NB4 (cell line): ENCODE measurements at places on chromosomes 2 and 18.

DNA sequence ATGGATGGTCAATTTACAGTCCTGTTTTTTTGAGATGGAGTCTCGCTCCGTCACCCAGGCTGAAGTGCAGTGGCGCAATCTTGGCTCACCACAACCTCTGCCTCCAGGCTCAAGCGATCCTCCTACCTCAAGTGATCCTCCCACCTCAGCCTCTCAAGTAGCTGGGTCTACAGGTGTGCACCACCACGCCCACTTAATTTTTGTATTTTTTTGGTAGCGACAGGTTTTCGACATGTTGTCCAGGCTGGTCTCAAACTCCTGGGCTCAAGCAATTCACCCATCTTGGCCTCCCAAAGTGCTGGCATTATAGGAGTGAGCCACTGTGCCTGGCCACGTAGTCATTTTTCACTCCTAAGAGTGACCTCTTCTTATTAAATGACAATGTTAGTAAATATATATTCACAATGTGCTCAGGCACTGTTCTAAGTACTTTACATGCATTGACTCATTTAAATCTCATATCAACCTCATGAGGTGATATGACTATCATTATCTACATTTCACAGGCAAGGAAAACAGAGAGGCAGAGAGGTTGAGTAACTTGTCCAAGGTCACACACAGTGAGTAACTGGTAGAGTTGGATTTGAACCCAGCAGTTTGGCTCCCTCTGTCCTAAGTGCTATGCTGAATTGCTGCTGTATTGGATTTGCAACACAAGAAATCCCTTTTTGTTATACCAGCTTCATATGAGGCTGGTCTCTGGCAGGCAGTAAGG is 5.6 kb upstream of the DIS3L2 start:
- DNase-seq = no peak

DNA sequence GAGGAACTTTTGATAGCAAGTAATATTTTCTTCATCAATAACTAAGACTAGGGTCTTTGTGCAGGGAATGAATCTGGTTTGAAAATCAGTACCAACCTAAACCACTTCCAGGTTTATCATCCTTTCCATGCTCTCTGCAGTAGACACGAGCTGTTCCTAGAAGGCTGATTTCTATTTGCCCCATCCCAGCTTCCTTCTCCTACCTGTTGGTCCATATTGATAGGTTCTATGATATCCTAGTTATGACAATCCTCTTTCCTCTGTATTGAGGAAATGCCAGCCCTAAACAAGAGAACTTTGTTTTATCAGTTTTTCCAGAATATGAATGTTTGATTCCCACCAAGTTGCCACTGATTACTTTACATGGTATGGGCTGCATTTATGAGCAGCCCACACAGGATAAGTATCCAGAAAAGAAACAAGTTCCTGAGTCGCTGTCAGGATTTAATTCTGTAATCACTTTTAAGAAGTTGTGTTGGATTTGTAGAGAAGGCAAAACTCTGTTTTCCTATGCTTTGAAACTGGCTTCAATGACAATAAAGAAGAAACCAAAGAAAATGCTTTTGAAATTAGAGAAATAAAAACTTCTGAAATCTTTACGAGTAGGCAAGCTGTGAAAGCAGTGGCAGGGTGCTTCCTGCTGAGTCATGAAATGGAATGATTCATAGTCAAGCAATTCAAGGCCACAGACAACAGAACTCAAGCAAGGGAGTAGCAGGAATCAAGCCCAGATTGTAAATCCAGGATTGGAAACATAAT is 37.3 kb upstream of the TANK start:
- peak; percentile 80 for DNase-seq

GRCh38 chr2:118309946-118310680 is 221.8 kb downstream of the INSIG2 start:
- DNase-seq = no peak

- no peak for DNase-seq
Measured at GRCh38 chr2:146642066-146642465, 1202.8 kb upstream of the ACVR2A start.

DNA sequence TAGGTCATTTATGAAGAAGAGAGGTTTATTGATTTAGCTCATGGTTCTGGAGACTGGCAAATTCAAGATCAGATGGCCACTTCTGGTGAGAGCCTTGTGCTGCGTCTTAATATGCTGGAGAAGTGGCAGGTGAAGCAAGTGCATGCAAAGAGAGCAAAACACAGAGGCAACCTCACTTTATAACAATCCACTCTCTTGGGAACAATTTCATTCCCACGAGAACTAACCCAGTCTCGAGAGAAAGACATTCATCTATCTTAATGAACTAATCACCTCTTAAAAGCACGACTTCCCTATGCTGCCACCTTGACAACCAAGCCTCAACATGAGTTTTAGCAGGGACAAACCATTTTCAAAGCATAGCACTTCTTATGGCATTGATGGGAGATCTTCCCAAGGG is 186.5 kb upstream of the RASGRP3 start:
- DNase-seq = no peak

DNA sequence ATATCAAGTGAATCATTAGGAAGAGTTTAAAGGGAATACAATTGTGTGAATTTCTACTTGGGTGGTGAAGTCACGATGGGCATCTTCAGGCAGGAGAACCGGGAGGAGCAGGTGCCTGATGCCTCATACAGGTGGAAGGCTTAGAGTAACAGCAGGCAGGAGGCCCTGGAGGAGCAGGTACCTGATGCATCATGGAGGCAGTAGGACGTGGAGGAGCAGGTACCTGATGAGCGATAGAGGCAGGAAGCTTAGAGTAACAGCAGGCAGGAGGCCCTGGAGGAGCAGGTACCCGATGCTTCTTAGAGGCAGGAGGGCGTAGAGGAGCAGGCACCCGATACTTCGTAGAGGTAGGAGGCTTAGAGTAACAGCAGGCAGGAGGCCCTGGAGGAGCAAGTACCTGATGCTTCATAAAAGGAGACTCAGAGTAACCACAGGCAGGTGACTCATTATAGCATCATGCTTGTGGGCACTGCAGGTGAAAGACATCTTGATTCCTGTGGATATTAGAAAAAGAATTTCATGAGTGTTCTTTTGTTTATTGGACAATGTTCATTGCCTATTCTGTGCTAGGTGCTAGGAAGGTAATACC is 133.9 kb downstream of the ATP9B start:
- no peak for DNase-seq

DNA sequence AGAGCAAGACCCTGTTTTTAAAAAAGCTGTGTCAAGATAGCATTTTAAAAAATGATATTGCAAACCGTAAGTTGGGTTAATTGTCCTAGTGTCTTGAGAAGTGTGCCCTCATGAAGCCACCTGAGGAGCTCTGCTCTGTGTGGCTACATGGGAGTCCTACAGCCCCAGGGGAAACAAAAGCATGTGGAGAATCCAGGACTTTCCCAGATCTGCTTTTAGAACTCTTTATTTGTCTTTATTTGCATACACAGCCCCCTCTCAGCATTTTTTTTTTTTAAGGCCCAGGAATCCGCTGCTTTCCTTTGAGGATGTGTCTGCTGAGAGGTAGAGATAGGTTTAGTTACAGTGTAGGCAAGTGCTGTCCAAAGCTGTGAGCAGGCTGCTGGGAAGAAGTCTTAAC is 219.2 kb downstream of the FHOD3 start:
- DNase-seq = no peak

- DNase-seq = no peak
Measured at GRCh38 chr2:237243487-237243886, 157.8 kb downstream of the COPS8 start.

GRCh38 chr2:177260379-177260778 is 4.1 kb downstream of the NFE2L2 start:
- no peak for DNase-seq

- no peak for DNase-seq
Measured at GRCh38 chr2:203709416-203710040, 3.1 kb downstream of the CD28 start.

DNA sequence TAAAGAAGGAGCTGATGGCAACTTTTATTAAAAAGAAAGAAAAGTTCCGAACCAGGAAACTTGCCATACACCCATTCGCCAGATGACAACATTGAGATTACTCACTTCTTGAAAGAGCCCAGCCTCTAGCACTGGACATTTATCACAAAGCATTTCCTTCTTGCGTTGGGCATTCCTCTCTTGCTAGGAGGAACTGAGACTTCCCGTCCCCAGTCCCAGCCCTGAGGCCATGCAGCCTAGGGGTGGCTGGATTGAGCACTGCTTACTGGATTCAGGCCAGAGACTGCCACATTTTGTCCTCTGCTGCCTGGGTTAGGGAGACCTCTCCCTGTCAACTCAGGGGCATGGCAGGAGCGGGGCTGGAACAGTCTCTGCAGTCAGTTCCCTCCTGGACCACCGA is 80.1 kb downstream of the SDC1 start:
- DNase-seq = no peak

- DNase-seq = peak; percentile 49
Measured at GRCh38 chr2:26086155-26086637, 52.3 kb downstream of the RAB10 start.
